ENCODE measurements at places on chromosomes 7 and 10.

DNA sequence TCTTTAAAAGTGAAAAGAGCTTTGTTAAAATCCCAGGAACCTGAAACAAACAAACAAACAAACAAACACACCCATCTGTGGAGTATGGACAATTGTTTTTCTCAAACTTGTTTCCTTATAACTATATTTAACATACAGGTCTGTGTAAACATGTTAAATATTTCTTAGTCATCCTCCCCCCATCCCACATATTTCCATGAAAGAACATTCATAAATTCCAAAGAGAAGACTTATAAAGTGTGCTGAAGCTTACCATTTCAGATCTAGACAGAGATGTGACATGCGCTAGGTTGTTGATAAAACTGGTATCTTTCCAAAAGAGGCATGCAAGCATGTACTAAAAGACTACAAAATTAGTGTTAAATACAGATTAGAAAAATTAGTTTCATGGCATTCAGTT is 6.5 kb downstream of the FKBP14 start:
- no peak for DNase-seq

- DNase-seq, result no peak
Observed at GRCh38 chr10:88374392-88375175, 208.5 kb downstream of the RNLS start.

GRCh38 chr10:65518379-65518778 is 1407.5 kb upstream of the LRRTM3 start:
- DNase-seq, result no peak

DNA sequence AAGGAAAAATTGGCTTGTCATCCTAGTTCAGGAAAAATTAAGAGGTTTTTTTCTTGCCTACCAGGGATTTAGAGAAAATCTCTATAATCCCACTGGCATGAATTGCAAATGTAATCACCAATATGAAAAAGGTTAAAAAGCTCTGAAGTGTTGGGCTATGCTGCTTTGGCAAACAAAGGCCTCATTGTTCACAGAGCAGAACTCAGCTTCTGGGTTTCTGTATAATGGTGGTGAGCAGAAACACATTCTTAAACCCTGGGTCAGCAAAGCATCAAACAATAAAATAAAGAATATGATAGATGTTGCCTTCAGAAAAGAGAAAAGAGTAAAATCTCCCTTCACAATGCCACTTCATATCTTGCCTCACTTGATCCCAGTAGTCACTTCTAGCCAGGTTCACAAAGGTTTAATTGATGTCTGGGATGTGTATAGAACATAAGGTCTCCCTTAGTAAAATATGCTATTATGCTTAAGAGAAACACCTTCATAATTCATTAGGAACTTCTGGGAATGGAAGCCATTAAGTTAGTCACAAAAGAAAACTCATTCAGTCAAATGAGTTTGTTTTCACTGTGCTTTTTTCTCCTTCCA is 1255.5 kb upstream of the PHF14 start:
- no peak for DNase-seq

GRCh38 chr7:143410521-143411004 is 1.9 kb upstream of the EPHA1 start:
- DNase-seq, result no peak

DNA sequence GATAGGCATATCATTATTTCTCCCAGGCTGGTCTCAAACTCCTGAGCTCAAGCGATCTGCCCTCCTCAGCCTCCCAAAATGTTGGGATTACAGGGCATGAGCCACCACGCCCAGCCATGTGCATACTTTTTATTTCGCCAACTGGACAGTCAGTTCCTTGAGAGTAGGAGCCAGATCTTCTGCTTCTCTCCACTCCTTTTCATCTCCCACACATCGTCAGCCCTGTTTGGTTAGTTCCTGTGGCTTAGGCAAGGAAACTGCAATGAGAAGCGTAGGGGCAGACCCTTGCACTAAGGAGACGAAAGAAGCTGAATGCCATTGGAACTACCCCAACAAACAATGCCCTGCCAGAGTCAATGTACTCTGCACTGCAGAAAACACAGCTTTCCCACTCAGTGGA is 178.2 kb downstream of the TRIL start:
- DNase-seq, result no peak

GRCh38 chr10:128614802-128615553 is 488.8 kb upstream of the MKI67 start:
- no peak for DNase-seq

DNA sequence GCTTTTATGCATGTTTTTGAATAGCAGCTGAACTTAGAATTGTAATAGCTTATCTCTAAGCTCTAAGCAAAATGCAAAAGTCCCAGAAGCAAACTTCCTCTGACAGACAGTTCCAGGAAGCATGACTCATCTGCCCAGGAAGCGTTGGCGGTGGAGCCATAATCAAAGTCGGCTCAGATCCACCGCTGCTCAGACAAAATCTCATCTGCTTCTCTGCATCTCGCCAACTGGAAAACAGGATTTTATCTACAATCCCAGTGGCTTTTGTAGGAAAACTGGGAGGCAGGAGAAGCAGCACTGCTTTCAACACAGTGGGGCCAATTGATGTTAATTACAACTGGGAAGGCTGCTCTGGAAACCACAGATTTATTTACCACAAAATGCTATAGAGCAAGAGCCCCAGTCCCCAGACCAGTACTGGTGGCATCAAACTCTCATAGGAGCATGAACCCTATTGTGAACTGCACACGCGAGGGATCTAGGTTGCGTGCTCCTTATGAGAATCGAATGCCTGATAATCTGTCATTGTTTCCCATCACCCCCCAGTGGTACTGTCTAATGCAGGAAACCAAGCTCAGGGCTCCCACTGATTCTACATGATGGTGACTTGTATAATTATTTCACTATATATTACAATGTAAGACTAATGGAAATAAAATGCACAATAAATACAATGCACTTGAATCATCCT is 99.9 kb downstream of the CUBN start:
- peak; percentile 23 for DNase-seq

DNA sequence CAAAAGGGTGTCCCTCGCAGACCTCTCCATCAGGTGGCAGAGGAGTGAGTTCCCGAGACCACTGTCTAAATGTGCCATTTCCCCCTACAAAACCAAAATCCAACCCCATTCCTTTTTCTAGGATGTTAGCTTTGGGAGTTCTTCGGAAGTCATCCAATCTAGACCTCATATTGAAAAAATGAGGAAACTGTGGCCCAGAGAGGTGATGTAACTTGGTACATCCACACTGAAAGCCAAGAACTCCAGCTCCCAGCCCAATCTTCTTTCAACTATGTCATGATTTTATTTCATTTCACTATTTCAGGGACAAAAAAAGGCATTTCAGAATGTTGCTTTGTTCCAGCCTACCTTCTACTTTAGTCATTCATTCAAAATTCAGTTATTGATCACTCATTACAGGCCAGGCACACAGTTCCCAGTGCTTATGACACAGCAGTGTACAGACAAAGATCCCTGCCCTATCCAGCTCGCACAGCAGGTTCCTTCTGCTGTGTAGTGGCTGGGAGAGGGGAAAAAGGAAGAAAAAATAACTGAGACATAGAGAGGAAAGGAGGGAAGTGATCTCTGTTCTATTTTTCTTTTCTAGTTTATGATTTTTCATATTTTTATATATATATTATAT is 35.8 kb downstream of the SCRN1 start:
- no peak for DNase-seq

Data from B cell (primary cell).